Activated CD8-positive, alpha-beta memory T cell treated with anti-CD3 and anti-CD28 coated beads for 36 hours (primary cell): ENCODE measurements at places on chromosomes 12 and 14. TPM values are rescaled to one million over a fixed set of nuclear protein-coding genes. Genes with fewer than 3 reads are reported as not detected.

Gene TROAP
- total RNA-seq = 44.4 TPM

Gene GABARAPL1
- total RNA-seq = 16.8 TPM

Gene PPP4R4
- 1.4 TPM for total RNA-seq

Gene FAR2
- total RNA-seq = 9.6 TPM

Gene PPP2R5C
- 222 TPM for total RNA-seq

Gene GPRC5D
- not detected for total RNA-seq
